ENCODE measurements at places on chromosomes 13 and 19.

GRCh38 chr19:4297901-4298809 is 4.0 kb downstream of the TMIGD2 start:
- DNase-seq = no peak

DNA sequence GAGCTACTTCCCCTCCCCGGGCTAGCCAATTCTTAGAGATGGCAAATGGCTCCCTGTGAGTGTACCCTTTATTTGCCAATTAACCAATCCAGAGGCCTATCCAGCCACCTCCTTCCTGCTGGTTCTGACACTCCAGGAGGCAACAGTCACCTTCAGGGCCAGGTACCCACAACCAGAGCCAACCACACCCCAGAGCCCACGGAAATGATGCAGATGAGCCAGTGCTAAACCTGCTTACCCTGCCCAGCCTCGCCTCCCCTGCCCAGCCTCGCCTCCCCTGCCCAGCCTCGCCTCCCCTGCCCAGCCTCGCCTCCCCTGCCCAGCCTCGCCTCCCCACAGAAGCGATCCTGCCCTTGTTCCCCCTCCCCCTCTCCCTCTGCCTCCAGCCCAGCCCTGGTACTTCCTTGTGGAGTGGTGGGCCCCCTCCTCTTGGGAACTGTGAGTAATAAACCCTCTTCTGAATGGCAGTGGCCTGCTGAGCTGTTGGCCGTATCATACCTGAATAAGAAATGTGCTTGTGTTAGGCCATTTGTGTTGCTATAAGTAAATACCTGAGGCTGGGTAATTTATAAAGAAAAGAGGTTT is 173.8 kb upstream of the RNF113B start:
- no peak for DNase-seq

- DNase-seq = no peak
Measured at GRCh38 chr19:4326837-4327251, 11.8 kb downstream of the STAP2 start.

GRCh38 chr19:12955996-12956395 is 1.0 kb downstream of the GADD45GIP1 start:
- no peak for DNase-seq

GRCh38 chr19:42281146-42281826 is 12.2 kb downstream of the CIC start:
- DNase-seq = no peak

GRCh38 chr19:51142119-51142518 is at the start of gene SIGLEC7:
SIGLEC7 (plus strand) TSS chr19:51142301; CDS start chr19:51142370, 69 bp downstream.
- no peak for DNase-seq

GRCh38 chr19:3980353-3981251 is 4.7 kb downstream of the EEF2 start:
- no peak for DNase-seq

DNA sequence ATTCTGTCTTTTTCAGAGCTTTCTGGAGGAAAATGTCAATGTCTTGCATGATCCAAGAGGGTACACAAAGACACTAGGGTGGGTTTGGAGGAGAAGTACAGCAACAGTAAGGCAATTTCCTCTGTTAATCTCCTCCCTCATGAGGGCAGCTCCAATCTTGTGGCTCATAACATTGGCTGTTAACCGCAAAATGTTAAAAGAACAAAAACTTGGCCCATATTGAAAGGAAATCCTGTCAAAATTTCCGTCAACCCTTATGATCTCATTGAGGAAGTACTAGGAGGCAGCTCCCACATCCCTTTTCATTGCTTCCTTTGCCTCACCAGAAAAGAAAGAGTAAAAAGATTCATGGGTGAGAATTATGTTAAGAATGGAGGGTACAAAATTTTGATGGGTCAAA is 11.6 kb downstream of the OXGR1 start:
- no peak for DNase-seq
